Fibroblast of villous mesenchyme (primary cell): ENCODE measurements at places on chromosomes 1 and 21.

GRCh38 chr21:32114419-32115035 lies 164.3 kb downstream of the MIS18A start:
- no peak for DNase-seq

DNA sequence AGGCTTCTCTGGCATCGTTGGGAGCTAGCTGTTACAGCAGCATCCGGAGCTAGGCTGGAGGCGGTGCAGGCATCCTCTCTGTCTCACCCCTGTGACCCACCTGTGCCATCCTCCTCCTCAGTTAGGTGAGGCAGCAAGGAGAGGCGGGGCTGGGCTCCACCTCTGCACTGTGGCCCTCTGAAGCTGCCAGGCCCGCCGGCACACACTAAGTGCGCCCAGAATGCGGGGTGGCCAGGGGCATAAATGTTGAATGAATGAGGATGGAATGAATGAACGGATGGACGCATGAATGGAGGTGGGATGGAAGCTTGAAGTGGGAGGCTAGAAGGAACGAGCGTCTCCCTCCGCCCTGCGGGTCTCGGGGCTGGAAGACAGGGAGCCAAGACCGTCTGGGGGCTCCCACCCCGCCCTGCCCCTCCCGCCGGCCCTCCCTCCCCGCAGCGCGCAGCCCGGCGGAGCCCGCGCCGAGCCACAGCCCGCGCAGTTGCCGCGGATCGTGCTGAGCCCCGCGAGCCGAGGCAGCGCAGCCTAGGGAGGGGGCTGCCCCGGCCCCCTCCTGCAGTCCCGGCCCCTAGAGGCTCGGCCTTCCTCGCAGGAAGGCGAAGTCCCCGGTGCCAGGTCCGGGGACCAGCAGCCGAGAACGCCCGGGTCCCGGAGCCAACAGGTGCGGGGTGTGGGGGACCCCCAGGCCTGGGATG lies at the start of gene HCRTR1:
Gene HCRTR1 (plus strand): TSS at position 472 of the 698 bp plus-strand sequence. CDS start 1,504 bp downstream, outside the sequence.
- DNase-seq = no peak

GRCh38 chr1:210624722-210625121 lies 296.0 kb downstream of the HHAT start:
- DNase-seq = peak; percentile 14

GRCh38 chr1:17857996-17858395 lies 102.9 kb downstream of the ACTL8 start:
- no peak for DNase-seq

DNA sequence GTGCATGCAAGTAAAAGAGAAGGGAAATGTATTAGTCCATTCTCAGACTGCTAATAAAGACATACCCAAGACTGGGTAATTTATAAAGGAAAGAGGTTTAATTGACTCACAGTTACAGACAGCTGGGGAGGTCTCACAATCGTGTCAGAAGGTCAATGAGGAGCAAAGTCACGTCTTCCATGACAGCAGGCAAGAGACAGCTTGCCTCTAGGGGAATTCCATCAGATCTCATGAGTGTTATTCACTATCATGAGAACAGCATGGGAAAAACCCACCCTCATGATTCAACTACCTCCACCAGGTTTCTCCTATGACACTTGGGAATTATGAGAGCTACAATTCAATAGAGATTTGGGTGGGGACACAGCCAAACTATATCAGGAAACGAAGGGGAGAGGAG lies 8.1 kb downstream of the KRTAP21-3 start:
- no peak for DNase-seq

- DNase-seq = no peak
These were observed 511 bp upstream of the RABGAP1L start for GRCh38 chr1:174158767-174159251.

DNA sequence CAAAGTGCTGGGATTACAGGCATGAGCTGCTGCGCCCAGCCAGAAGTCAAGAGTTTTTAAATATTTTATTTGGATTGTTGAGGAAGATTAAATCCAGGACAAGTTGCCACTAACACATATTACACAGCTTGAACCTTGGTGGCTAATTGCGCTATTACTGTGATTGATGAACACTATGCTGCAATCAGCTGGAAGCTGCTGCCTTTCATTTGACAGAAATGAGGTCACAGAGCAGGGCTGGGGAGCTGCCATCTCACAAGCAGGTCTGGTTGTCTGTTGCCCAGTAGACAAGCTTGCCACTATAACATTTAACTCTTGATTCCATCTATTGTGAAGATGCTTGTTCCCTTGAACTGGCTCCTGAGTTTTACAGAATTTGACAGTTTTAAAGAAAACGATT lies 37.4 kb upstream of the NRDC start:
- DNase-seq = no peak

DNA sequence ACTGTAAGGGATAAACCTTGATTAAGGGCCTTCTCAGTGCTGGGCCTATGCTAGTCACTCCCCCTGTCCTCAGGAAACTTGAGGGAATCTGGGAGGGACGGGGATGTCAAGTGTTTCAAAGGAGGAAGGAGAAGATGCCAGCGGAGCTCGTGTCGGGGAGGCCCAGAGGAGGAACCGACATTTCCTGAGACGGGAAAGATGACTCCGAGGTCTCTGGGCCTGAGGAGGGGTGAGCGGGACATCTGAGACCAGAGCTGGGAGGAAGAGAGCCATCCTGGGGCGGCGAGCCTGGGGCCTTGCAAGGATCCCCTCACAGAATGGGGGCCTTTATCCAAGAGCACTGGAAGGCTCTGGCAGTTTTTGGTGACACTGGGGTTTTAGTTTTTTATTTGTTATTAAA lies 10.4 kb downstream of the SLC66A1 start:
- DNase-seq = no peak

DNA sequence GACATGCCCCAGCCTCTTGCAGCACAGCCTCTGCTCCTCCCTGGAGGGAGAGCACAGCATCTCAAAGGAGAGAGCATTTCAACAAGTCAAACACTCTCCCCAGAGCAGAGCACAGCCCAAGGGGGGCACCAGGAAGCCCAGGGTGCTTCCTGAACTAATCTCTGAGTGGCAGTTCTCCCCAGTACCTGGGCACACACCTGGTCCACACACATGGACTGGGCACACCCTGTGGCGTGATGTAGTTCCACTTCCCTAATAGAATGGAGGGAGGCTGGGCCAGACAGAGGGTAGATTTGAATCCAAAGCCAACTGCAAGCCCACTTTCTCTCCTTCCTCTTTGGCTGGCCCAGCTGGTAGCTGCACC lies 55.5 kb downstream of the CD46 start:
- no peak for DNase-seq

- DNase-seq = no peak
These were observed 9.3 kb downstream of the ZNF672 start for GRCh38 chr1:248847181-248847955.

DNA sequence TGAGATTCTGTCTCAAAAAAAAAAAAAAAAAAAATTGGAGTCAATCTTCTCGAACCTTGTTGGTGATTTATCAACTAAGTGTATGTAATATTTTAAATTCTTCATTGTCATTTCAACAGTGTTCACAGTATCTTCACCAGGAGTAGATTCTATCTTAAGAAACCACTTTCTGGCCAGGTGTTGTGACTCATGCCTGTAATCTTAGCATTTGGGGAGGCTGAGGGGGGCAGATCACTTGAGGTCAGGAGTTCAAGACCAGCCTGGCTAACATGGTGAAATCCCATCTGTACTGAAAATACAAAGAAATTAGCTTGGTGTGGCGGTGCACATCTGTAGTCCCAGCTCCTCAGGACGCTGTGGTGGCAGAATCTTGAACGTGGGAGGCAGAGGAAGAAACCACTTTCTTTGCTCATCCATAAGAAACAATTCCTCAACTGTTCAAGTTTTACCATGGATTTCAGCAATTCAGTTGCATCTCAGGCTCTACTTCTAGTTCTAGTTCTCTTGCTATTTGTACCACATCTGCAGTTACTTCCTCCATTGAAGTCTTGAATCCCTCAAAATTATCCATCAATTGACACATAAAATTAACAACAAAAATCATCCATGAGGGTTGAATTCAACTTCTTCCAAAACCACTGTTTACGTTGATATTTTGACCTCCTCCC lies 30.4 kb upstream of the EYA3 start:
- DNase-seq = no peak

DNA sequence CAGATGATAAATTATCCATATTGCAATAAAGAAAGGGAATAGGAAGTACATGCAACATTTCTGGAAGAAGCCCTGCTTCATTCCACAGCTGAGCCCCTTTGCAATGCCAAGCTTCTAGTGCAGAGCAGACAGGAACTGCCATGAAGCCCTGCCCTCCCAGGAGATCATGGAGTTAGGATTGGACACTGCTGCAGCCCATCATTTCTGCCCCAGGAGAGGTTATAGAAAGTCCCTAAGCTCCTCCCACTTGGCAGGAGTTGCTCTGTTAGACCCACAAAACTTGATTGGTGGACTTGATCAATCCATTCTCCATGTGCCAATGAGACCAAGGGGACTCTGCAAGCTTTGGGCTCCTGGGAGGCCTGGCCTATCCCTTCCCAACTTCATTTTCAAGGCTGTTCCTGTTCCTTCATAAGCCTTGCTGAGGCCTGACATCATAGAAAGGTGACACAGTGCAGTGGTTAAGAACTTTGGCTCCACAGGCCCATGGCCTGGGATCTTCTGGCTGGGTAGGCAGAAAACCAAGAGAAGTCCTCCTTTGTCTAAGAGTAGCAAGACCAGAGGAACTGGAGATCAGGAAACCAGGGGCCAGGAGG lies 1.3 kb upstream of the LAPTM5 start:
- no peak for DNase-seq

GRCh38 chr1:116763787-116764465 lies 9.7 kb downstream of the CD2 start:
- DNase-seq = no peak

DNA sequence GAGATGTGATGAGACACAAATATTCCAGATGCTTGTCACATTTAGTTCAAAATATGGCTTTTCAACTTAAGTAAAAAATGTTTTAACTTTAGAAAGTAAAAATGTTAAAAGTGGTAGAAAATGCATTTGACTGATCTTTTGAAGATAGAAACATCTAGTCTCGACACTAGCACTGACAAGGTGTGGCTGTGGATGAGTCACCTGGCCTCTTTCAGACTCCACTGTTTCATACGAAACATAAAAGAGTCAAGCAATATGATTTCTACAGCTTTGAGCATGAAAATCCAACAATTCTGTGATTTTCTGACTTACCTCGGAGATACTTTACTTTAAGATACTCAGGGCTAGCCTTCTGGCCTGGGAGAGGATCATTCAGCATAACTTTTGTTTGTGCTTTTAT lies 47.7 kb downstream of the TTC13 start:
- no peak for DNase-seq

DNA sequence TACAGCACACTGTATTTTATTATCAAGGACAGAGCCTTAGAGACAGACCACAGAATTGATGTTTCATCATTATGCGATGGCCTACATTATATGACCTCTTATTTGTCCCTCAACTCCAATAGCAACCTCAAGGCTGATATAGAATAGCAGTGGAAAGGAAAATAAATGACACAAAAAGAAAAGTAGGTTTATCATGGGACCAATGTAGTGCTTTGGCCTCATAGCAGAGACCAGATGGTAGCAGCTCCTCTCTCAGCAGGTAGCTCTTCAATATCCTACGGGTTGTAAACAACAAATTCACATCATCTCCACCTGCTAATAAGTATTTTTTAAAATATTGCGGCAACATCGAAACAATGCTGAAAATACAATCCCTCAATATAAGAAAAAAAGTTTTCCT lies 25.2 kb downstream of the ANP32E start:
- no peak for DNase-seq

- no peak for DNase-seq
These were observed 40.9 kb upstream of the RALGPS2 start for GRCh38 chr1:178684111-178684510.

GRCh38 chr1:157239936-157240335 lies 101.7 kb upstream of the ETV3 start:
- DNase-seq = no peak

DNA sequence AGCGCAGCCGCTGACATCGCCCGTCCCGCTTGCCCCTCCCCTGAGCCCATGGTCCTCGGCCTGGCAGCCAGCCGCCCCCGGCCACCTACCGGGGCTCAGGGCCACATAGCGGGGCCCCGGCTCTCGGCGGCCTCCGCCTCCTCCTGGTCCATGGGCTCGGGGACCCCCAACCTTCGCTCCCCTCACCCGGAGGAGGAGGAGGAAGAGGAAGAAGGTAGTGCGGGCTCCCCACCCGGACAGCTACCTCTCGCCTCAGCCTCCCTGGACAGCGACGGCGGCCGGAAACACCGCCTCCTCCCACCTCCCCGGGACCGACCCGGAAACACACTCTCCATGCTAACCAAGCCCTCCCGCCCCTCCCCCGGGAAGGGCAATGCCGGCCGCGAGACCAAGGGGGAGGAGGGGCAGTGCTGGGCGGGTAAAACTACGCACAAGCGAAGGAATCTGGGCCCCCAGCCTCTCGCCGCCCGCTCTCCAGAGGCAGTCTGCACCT lies at the start of gene KIAA0319L:
Gene KIAA0319L (minus strand): TSS at position 286 of the 493 bp plus-strand sequence. CDS start 2,912 bp downstream, outside the sequence.
- DNase-seq = peak; percentile 70

DNA sequence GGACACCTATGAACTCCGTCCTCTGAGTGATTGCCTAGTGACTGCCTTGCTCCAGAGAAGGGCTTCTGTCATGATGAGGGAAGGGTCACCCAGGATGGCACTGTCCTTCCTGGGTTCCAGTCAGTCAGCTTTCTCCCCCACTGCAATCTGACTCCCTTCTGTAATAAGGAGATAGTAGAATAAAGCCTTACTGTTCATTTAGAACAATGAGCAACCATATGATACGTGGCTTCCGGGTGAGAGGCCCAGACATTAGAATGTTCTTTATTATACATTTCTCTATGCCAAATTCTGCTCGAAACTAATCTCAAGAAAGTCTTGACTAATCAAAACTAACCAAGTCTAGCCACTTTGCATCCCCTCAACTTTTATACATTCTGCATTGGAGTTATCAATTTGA lies 8.5 kb upstream of the MTMR11 start:
- DNase-seq = no peak

- no peak for DNase-seq
These were observed 10.1 kb downstream of the TGFB2 start for GRCh38 chr1:218355278-218355677.

DNA sequence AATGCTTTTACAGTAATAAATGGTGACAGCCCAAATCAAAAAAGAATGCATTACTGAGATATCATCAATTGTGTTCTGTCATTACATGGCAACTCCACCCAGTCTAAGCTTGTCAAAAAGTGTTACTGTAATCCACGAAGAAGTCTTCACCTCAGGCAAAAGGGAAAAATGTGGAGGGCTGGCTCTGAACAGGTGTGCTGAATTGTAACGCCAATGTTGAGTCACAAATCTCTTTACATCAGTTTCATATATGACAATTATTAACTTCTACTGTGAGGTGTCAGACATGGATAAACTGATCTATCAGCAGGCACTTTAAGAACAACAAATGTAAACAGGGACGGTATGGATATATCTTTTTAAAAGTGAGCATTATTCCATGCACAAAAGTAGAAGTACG lies 98.5 kb upstream of the DMRTA2 start:
- no peak for DNase-seq
